ENCODE measurements at places on chromosomes 6 and 20. TPM values are rescaled to one million over a fixed set of nuclear protein-coding genes. Genes with fewer than 3 reads are reported as not detected.

FAM209A gene
- total RNA-seq = not detected

BMP7 gene
- 0.38 TPM for total RNA-seq

SNX21 gene
- total RNA-seq = 7.9 TPM

AIF1 gene
- total RNA-seq = 7.2 TPM

DNA sequence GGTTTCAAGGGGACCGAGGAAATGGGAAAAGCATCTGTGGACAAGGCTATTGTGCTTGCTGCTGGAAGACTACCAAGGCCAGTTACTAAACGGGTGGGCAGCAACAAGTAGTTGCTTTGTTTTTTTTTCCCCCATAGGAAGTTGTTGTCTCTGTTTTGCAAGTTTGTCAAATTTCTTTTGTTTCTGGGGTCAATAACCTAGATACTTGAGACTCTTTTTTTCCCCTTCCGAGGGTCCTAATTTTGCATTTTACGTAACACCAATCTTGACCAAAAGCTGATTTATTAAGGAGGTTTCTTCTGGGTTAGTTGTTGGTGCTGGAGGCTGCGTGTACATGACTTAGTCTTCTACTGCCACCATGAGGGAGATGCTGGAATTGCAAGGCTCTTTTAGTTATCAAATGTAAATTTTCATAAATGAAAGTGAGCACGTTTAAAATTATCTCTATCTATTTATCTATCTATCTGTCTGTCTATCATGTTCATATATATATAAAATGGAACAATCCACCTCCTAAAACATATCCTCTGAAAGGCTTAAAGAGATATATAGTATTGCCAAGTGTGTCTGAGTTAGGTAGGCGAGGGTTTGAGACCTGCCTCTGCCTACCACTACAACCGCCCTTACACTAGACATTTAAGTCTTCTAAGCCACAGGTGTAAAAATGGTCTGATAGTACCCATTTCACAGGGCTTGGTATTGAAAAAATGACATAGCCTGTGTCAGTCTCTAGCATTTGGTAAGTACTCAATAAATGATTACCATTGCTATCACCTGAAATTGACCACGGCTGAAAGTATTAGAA is 60.2 kb downstream of the GCLC start:
- DNase-seq = peak; percentile 57

DNA sequence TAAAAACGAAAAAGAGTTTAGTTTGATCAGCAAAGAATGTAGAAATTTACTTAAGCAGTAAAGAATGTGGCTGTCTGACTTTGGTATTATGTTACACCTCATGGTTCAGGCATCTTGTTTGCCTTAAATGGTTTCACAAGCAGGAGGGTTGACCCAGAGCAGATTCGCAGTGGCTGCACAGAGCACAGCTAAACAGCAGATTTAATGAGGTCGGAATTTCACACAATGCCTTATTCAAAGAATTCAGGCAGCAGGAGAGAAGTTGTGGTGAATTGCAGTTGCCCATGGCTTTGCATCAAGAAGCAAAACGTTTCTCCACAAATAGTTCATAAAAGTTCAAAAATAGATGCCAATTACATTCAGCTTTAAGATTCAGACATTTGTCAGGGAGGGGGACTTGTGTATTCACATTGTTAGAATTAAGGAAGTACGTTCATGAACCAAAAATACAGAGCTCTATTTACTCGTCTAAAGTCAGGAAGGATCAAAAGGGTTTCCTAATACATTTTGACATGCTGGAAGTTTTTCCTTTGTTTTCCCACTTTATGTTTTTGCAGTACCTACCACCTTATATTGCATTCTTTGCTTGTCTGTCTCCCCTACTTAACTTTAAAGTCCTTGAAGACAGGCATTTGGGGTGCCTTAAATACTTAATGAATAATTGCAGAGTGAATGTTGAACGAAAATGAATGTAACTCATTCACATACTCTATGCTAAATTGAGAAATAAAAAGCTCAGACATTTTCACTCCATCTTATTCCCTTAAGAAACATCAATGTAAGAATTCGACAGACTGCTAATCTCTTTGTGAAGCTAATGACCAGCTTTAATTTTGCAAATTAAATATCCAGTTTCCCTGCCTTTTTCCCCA is 1163.6 kb upstream of the CITED2 start:
- DNase-seq = no peak

DNA sequence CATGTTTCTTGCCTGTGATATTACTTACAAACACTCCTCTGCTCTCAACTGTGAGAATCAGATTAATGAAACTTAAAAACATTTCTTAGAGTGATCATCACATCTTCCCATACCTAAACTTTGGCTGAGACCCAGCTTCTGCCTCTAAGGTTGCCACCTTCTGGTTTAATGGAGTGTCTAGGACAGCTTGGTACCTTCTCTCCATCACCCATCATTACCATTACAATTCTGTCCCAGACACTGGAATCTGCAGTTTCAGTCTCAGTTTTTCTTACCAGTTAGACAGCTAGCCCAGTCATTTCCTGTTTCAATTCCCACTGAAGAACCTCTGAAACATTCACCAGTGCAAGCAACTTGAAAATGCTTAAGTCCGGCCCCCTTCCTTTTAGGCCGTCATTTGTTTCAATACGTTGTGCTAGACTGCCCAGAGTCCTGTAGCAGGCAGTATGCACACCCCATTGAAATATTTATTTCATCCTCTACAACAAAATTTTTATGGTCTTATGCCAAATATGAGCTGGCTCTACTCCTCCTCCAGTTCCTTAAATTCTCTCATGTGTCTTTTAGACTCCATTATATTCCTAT is 107.0 kb upstream of the FOXO3 start:
- no peak for DNase-seq

DNA sequence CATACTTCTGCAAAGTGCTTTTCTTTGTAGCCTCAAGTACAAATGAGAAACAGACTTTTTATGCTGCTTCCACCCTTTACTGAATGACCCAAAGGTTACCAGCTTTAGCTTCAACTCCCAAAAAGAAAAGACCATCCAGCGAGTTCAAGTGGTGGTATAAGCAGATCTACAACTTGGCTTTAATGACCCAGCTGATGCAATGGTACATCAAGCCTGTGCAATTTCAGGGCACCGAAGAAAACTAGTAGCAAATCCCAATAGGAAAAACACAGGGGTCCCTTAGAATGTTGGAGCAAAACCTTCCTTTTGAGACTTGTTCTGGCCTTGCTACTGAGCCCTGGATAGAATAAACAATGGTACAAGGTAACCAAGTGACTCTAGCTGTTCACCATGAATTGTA is 33.8 kb downstream of the STX7 start:
- DNase-seq = no peak

GRCh38 chr6:111154981-111155380 is 67.7 kb downstream of the SLC16A10 start:
- no peak for DNase-seq

DNA sequence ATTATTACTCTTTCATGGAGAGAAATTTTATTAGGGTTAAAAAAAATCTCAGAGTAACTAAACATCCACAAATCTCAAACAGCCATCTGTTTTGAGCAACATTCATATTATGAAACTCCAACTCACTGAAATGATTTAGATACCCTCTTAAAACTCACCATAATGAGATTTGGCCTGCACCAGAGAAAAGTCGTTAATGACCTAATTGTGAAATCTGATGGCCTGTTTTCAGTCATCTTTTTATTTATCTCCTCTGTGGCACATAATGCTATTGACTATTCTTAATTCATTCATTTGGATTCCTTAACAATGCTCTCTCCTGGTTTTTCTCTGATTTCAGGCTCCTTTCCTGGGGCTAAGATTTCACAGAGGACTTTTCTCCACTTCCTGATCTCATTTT is 192.7 kb downstream of the RNF144B start:
- no peak for DNase-seq

GRCh38 chr20:22475662-22476061 is 108.7 kb downstream of the FOXA2 start:
- no peak for DNase-seq

- DNase-seq = no peak
Measured at GRCh38 chr20:39607141-39607540, 645.0 kb downstream of the DHX35 start.

DNA sequence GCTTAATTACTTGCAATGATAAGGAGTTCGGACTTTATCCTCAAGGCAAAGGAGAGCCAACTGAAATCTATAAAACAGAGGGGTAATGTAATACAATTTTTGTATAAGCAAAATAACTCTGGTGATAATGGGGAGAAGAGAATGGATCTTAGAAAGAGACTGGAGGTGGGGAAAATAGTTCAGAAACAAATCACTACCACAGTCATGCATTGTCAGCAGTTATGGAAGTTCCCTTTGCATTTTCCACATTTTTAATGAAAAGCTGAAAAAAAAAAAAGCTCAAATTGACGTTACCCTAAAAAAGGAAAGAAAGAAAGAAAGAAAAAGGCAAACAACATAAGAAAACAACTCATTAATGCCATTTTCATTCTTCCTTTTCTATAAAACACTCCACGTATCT is 337.6 kb upstream of the HSF2 start:
- DNase-seq = no peak
